ENCODE measurements at places on chromosomes 11 and 22.

DNA sequence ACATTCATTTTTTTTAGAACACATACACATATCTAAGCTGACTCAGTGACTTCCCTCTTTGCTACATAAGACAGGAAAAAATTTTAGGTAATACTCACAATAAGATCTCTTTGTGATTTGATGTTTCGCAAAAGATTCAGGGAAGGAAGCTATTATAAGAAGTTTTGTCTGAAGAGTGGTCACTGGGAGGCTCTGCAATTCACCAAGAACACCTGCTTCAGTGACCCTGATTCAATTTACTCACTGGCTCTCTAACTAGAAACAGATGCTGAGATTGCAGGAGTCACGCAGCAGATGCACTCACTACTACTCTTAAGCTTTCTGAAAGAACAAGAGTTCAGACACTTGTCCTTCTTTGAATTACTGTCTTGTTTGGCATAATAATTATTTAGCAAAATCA, 193.6 kb upstream of the DDI1 start:
- DNase-seq = no peak

DNA sequence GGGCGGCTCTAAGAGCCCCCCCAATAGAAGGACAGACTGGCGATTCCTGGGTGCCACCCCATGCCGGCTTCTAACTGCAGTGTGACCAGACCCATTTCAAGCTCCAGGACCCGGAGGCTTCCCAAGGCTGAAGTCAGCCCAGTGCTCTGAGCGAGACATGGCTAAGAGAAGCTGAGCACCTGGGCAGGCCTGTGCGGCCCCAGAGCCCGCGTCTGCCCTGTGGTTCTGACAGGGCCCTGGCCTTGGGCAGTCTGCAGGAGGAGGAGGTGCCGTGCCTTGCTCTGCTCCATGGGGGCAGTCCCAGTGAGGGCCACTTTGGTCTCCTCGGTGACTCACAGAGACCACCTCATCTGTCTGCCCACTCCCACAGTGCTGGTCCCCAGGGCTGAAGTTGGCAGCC, 1314.2 kb downstream of the BRD1 start:
- no peak for DNase-seq

GRCh38 chr11:65932558-65932919, 12.7 kb upstream of the TSGA10IP start:
- no peak for DNase-seq

DNA sequence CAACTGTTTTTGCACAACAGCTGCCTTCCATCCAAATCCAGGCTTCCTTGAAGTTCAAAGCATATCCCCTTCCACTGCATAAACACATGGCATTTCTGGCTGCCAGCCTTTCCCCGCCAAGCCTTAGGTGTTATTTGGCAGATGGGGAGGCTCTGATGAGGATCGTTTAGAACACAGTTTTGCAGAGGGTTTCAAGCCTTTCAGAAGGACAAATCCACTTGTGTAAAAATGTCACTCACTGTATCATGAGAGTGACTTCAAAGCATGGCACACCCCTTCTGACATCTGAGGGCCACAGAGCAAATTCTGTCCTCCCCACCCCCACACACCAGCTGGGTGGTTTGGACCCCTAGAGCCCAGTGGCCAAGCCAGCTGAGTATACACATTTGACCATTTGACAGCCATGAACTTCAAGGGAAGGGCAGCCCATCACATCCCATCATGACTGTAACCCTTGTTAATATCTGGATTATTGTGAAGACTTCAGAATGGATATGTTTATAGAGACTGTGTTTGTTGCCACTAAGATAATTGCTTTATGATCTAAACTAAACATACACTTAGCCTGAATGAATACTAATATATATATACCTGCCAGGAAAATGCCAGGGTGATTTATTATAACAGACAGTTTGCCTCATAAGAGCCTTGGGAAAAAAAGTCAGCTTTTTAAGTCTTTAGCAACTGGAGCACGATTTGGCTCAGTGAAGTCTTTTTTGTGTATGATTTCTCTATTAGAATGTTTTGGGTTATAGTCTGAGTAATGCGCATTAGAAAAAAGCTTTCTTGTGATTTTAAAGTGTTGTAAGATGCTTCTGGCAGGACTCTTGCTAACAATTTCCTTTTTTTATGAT, 31.9 kb downstream of the FBLN1 start:
- no peak for DNase-seq

DNA sequence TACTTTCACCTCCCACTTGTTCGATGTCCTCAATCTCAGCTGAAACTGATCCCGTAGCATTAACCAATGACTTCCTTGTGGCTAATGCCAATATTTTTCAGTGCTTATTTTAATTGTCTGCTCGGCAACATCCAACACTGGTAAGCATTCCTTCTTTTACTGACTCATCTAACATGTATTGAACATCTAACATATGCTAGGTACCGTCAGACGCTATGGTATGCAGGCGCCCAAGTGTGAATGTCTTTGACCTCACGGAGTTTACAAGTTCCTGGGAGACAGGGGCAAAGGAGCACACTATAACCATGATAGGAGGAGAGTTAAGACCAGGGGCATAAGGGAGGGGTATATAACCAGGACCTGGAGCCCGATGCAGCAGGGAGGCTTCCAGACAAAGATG, 1.7 kb downstream of the BRMS1 start:
- DNase-seq = no peak

GRCh38 chr11:71078482-71078881, 173.9 kb downstream of the SHANK2 start:
- DNase-seq = no peak

DNA sequence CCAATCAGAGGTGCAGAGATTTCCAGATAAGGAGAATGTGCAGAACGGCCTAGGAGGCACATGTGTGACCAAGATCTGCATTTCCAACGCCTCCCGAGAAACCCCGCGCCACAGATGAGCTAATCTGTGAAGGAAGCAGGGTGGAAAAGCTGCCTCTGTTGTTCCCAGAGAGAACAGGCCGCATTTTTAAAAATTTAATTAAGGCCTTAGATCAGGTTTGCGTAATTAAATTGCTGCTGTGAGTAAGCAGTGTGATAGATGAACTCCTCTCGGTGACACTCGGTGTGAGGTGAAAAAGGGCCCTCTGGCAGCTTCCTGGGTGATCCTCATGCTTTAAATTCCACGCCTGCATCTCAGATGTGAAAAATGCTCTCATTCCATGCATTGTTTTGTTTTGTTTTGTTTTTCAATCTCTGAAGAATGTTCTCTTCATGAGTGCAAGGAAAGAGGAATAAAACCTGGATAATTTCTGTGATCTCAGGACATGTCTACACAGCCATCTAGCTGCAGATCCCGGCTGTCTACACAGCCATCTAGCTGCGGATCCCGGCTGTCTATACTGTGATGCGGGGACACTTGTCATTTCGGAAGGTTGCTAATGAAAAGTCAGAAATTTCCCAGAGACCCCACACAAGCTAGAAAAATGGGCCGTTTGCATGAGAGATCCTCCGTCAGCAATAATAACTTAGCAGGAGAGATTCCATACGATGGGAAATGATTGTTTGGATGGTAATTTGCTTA, 1398.9 kb downstream of the BRD1 start:
- no peak for DNase-seq

- DNase-seq = no peak
Observed at GRCh38 chr22:33605666-33606065, 314.6 kb downstream of the LARGE1 start.

DNA sequence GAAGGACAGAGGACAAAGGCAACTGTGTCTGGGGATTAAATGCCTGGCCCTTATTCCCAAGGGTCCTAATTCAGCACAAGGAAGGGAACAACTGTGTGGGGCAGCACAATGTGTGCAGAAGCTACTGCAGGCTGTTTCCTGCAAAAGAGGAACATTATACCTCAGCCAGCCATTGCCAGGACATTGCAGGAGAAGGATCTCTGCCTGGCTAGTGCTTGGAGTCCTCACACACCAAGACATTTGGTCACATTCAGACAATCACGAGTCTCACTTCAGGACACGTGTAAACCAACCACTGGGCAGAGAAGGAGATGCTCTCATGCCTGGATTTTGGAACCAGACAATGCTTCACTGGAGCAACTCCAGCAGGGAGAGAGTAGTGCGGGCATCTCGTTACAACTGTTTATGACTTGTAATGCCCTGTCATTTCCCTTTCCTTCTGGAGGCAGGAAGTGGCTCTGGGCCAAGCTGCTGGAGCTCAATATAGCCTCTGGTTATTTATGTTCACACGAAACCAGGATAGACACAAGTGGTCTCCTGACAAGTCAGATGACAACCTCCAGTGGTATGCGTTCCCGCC, 23.9 kb upstream of the ZC3H12C start:
- no peak for DNase-seq

DNA sequence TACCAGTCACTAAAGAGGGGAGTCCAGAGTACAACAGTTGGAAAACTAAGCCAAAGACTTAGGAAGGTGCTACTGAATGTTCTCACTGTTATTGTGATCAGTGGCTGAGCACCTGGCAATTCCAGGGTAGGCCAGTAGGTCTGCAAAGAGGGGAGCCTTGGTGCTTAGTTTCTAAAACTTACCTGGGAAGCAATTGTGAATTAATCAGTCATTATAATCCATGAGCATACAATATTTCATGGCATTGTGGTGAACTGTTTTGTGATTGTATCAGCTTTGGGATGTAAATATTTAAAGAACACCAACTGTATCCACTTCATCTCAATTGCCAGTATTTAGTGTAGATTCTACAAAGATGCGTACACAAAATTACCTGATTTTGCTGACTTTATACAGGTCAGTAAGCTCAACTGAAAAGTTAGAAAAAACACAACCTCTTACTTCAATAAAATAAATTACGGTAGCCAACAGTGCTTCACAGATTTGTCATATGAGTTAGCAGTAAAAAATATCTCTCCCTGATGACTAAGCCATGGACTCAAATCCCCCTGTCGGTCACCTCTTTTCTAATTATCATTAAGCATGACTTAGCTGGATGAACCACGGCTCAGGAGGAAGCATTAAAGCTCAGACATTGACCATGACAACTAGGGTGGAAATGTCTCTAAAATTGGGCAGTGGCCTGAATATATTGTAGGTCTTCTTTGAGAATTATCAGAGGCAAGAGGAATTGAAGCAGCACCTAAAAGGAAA, 30.8 kb upstream of the SORL1 start:
- DNase-seq = no peak

DNA sequence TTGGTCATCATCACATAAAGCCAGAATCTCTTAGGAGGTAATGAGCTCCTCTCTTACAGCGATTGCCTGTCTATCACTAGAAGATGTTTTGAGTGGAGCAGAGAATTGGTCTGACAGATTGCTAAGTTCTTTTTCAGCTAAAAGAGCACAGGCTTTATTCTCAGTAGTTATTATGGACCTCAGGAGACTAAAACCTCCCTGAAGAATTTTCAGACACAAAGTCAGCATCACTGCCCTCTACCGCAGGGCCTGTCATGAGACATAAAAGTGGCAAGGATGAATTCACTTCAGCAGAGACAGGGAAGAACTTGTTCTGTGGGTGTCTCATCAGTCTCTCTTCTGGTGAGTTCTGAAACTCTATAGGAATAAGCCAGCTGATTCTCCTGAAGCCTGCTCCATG, at the start of gene OR51I2:
TSS of gene OR51I2 (plus strand) at position 301 of the 400 bp plus-strand sequence. CDS start 4,166 bp downstream, outside the sequence.
- no peak for DNase-seq

DNA sequence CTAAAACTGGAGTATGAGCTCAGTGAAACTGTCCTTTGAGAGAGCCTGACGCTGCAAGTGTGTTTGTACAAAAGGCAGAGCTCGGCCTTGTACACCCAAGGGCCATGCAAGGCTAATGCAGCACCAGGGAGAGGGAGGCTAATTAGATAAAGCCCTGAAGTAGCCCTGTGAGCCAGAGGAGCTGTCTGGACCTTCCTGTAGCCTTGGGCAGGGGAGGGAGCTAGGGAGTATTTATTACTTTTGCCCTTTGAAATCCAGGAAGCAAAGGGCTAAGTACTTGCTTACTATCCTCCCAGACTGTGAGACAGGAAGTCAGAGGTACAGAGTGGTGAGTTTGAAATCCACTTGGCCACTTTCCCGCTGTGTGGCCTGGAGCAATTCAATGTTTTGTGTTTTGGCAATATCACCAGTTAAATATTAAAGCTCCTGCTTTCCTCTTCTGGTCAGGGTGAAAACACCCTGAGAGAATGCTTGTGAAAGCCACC, 10.2 kb upstream of the LDHA start:
- DNase-seq = peak; percentile 34

DNA sequence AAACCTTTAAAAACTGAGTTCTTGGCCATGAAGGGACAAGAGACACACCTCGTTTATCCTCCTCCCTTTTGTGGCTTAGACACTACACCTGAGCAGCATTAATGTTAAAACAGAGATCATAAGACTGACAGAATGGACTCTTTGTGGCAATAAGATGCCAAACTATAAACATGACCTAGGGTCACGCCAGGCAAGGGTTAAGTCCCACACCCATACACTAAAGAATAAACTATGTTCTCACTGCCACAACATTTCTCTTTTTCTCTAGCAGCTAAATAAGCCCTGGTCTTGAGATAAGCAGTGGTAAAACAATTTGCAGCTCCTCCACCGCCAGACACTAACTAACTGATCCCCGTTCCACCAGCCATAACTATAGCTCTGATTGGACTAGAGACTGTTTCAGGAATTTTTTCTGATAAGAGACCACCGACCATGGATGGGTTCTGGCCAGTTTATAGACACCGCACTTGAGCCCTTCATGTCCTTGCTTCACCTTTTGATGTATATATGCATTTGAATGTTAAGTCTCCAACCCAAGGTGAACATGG, 4.9 kb upstream of the SLCO2B1 start:
- no peak for DNase-seq

GRCh38 chr11:64776875-64777274, 1.5 kb downstream of the SF1 start:
- no peak for DNase-seq

DNA sequence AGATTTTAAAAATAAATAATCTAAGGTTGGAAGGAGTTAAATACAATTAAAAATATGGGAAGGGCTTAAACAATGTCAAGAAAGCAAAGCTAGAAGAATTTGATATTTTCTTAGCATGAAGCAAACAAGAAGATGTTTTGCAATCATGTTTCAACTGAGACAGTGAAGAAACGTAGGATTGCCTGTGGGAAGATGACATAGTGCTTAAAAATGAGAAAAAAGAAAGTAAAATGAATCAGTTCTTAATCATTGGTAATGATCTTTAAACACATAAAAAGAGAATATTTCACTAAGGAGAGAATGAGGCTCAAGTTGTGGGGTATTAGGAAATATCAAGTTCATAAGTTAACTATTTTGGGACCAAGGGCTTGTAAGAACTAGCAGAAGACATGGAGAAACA, 855.0 kb downstream of the METTL15 start:
- no peak for DNase-seq

GRCh38 chr11:71302911-71303310, 50.5 kb upstream of the SHANK2 start:
- no peak for DNase-seq

GRCh38 chr11:77865805-77866204, 44.9 kb downstream of the AAMDC start:
- DNase-seq = no peak

- no peak for DNase-seq
Observed at GRCh38 chr11:89168396-89168795, 9.3 kb upstream of the TYR start.

- no peak for DNase-seq
Observed at GRCh38 chr22:41347066-41347859, 34.5 kb upstream of the TEF start.

Measured in CD4-positive, alpha-beta T cell treated with Interleukin-2 at 100 ng/mL for 4 hours (primary cell).